ENCODE measurements at places on chromosomes 16 and 17.

GRCh38 chr17:75688209-75688825 is 21.2 kb downstream of the SAP30BP start:
- DNase-seq = no peak

- DNase-seq = no peak
These were observed 63.4 kb downstream of the ADCY9 start for GRCh38 chr16:4052801-4053293.

GRCh38 chr16:64151990-64152767 is 969.7 kb downstream of the CDH11 start:
- no peak for DNase-seq

- no peak for DNase-seq
These were observed 44.8 kb downstream of the ADCY7 start for GRCh38 chr16:50311134-50311528.

GRCh38 chr17:10192461-10192860 is 5.9 kb downstream of the GAS7 start:
- no peak for DNase-seq

DNA sequence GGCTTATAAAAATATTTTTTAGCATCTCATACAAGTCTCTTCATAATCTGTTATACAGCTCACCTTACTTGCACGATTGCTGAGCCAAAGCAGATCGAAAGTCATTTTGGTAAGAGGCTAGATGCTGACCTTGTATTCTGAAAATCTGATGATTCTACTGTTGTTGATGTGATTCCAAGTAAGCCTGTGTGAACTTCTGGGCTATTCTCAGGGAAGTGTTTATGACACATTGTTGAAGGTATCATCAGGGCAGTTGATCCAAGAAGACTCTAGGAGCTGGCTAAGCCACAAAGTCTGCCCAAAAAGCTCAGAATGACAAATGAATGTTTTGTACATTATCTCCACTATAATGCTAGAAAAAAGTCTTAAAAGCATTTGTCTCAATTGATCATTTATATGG is 16.0 kb downstream of the OMG start:
- DNase-seq = no peak

- DNase-seq = no peak
These were observed 15.6 kb downstream of the MRPS23 start for GRCh38 chr17:57834146-57834741.

DNA sequence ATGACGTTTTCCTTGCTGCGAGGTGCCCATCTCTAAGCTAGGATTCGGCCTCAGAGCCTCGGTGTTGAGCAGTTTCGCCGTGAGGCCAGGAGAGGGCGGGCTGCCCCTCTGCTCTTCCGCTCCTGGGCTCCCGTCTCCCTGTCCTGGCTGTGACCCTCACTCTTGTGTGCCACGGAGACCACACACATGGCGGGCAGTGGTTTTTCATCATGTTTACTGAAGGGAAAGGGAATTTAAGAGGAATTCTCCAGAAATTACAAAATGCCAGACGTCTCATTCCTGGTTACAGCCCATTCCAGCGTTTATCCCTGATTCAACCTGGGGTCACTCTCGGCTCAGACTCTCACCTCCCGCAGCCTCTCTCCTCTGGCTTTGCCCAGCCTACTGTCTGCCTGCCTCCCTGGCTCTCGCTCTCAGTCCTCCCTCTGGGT is 96.8 kb upstream of the ELAC2 start:
- peak; percentile 51 for DNase-seq

- DNase-seq = no peak
These were observed 7.8 kb downstream of the TEX14 start for GRCh38 chr17:58684003-58684402.

- DNase-seq = no peak
These were observed 47.1 kb downstream of the TVP23C start for GRCh38 chr17:15516150-15516549.
